ENCODE measurements at places on chromosomes 1 and 21.

GRCh38 chr1:80917826-80918225 is 882.9 kb upstream of the ADGRL2 start:
- no peak for DNase-seq

DNA sequence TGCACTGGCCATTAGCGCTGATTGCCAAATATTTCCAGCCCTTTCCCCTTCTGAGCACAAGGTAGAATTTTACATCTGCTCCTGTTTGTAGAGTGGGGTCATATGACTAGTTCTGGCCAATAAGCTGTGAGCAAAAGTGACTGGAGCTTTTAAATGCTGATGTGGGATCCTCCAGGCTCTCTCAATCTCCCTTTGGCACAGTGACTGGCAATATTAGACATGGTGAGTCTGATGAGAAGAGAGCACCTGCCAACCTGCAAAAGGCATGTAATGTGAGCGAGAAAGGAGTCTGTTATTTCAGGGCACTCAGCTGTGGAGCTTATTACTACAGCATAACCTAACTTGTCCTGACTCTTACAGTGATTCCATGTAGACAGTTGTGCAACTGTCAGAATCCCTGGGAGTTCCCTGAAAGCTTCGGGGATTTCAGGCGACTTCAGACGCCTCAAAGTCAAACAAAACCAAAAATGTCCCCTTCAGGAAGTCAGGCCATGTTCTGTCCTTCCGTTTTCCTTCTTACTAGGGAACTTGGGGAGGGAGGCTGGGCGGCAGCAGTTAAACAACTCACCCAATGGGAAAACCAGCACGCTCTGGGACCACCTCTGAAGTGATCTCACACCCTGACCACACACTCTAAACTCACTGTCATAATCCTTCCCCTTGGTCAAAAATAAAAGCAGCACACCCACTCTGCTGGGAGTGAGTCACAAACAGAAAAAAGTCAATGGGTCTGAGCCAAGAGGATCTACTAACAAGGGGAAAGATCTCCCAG is 3.6 kb upstream of the RASSF5 start:
- peak; percentile 84 for DNase-seq

DNA sequence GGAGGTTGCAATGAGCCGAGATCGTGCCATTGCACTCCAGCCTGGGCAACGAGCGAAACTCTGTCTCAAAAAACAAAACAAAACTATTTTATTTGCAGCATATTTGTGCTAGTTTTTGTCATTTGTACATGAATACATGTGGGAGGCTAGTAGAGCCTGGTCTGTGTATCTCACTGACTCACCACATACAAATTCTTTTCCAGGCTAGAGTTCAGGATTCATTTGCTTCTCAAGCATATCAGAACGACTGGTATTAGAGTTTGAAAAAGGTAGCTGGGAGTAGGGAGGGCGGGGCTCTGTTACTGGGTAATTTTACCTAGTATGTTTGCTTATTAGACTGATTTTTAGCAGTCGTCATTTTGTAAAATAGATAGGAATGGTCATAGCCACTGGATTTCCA is 4.5 kb upstream of the TOR3A start:
- DNase-seq, result peak; percentile 37

- no peak for DNase-seq
Observed at GRCh38 chr1:193588311-193589082, 402.1 kb upstream of the B3GALT2 start.

- no peak for DNase-seq
Observed at GRCh38 chr1:172936088-172936645, 114.6 kb downstream of the TNFSF18 start.

DNA sequence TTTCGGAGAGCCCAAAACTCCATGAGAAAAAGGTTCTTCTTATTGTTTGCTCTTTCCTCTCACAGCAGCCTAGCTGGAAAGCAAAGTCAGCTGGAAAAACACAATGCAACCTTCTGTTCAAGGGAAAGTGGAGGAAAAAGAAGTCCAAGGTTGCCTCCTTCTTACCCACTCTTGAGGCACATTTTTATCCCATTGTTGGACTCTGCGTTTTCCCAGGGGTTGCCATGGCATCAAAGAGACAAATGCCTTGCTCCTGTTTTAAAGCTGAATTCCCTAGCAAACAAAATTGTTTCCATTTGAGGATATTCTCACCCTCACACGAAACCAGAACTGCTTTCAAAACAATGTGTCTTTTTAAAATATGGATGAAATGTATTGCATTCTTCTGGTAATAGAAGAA is 45.1 kb upstream of the PALMD start:
- DNase-seq, result no peak

- no peak for DNase-seq
Observed at GRCh38 chr1:226793620-226794276, 54.7 kb upstream of the ITPKB start.

GRCh38 chr1:27522432-27523336 is 32.7 kb upstream of the WASF2 start:
- DNase-seq, result peak; percentile 63

DNA sequence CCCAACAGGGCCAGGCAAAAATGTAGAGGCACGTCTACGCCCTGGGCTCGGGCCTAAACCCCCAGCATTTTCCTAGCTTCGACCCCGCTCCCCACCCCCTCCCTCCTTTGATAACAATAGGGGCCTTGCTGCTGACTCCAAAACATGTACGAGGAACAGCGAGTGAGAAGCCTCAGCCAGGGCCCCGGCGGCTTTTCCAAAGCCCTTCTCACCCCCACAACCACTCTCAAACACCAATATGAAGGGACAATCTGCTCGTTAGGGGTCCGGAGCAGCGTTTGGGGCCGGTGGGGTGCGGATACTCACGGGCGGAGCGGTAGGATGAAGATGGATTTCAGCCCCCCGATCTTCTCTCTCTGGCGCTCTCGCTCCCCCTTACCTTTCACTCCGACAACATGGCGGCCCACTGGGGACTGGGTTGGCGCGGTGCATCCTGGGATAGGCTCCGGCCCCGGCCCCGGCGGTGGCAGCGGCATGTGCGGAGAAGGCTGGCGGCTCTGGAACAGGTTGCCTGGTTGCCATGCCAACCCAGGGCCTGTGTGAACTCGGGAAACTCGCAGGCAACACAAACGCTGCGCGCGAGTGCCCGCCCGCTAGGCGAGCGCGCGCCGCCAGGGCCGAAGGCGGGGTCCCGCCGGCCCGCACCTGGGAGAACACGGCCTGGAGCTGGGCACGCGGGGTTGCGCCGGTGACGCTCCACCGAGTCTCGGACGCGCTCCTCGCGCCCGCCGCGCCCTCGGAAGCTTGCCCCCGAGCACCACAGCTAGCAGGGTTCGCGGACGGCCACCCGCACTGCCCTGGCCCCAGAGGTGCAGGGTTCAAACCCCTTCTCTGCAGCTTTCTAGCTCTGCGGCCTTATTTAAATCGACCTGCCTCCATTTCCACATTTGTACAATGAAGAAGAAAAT is at the start of gene PUM1:
Gene PUM1, minus strand, starts transcription at position 408 of the 908 bp plus-strand sequence. CDS start 6,151 bp downstream, outside the sequence.
- DNase-seq, result peak; percentile 97

DNA sequence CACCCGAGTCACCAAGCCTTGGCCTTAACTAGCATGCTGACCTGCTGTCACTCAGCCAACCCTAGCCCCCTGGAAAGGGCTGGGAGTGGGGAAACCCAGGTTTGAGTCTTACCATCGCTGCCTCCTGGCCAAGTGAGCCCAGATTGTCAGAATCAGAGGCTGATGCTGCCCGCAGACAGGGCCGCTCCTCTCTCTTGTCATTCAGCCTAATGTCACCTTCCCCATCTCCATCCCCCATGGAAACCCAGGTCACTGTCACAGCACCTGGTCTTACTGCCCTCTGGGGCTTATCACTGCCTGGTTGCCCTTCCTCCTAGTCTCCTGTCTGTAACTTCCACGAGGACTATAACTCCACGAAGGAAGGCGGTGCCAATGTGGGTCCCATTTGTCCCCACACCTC is 53.6 kb upstream of the CASZ1 start:
- DNase-seq, result no peak

DNA sequence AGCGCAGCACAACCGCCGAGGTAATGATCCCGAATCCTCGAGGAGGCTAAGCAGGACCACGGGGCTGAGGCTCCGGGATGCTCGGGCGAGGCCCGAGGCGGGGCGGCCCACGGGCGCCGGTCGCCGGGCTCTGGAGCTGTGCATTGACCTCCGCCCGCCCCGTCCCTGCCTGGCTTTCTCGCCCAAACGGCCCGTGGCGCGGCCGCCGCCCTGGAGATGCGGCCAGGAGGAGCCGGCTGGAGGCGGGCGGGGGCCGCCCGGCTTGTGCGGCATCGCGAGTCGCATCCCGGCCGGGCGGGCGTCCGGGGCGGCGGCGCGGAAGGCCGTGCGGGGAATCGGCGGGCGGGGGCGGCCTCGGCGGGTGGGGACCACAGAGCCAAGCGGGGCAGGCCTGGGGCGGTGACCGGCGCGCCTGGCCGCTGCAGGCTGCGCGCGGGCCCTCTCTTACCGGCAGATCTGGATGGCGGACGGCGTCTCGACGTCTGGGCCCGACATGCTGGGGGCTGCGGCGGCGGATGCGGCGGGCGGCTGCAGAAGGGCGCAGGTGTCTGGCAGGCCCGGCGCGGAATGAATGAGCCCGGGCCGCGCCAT is 663 bp downstream of the ACOT7 start:
- peak; percentile 75 for DNase-seq

- DNase-seq, result no peak
Observed at GRCh38 chr1:156908541-156908940, 11.9 kb upstream of the LRRC71 start.

GRCh38 chr1:207335138-207335537 is 13.7 kb downstream of the CD55 start:
- DNase-seq, result no peak

DNA sequence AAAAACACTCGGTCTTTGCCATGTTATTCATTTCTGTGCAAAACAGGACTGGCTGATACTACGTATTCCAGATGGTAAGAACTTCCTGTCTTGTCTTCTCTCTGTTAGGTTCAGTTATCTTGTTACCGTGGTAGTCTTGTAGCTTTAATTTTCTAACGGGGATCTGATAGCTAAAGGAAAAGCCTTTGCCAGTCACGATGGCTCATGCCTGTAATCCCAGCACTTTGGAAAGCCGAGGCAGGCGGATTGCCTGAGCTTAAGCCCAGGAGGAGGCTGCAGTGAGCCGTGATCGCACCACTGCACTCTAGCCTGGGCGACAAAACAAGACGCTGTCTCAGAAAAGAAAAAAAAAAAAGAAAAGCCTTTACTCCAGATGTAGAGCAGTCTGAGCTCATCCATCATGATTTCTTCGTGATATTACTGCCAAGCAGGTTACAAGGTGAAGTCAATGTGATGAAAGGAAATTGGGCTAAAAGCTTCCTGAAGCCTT is 11.1 kb upstream of the MSTO1 start:
- peak; percentile 19 for DNase-seq

DNA sequence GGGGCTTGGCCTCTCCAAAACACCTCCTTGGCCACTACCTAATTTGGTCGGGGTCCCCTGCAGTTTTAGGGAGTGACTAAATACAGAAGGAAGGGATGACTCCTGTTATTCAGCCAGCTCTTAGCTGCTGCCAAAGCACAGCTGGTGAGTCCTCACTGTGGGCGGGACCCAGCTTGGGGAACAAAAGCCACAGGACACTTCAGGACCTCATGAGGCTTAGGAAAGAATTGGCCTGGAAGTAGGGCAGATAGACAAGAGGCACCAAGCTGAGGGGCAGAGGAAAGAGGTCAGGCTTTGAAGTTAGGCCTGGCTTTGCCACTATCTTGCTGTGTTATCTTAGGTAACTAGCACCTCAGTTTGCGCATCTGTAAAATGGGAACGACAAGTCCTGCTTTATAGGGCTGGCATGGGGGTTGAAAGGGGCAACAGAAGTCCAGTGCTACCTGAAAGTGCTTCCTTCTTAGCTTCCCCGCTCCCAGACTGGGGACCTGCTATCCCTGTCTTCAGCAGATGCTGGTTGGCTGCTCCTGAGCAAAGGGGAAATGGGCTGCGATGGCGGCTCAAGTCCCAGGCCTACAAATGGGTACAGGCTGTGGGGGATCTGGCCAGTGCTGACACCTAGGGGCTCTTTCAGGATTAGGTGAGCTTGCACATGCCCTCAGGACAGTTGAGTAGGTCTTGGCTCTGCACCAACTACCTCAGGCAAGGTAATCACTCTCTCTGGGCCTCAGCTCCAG is 15.7 kb downstream of the IFI6 start:
- peak; percentile 82 for DNase-seq

DNA sequence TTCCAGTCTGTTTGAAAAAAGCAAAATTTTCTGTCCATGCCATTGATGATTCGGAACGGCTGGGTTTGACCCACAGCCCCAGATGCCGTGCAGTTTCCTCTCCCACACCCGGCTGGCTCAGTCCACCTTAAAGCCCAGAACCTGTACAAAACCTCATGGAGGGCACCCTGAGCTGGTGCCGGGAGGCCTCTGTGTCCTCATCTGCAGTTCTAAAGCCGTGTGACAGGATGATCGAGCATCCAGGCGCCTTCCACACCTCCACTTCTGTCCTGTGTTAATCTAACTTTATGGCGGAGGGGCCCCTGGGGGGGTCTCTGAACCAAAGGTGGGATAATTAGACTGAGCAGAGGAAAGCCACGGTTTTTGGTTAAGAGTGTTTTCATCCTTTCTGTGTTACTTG is 49.6 kb downstream of the SLC37A1 start:
- no peak for DNase-seq

DNA sequence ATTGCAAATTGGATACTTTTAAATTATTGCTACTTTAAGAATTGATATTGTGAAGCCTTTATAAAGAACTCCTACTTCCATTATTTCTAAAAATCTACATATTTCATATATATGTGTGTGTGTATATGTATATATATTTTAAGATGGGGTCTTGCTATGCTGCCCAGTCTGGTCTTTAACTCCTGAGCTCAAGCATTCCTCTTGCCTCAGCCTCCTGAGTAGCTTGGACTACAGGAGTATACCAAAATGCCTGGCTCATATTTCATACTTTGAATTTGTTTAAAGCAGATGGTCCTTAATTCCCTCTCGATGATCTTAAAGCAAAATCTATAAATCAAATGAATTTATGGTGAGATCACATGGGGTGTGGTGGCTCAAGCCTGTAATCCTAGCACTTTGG is 25.1 kb upstream of the CPLANE2 start:
- DNase-seq, result no peak

DNA sequence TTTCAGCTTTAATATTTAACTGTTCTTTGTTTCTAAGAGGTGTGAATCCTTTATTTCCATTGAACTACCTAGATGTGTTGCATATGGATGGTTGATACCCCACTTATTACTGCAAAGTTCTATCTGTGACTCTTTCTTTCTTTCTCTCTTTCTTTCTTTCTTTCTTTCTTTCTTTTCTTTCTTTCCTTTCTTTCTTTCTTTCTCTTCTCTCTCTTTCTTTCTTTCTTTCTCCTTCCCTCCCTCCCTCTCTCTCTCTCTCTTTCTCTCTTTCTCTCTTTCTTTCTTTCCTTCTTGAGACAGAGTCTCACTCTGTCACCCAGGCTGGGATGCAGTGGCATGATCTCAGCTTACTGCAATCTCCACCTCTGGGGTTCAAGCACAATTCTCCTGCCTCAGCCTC is 34.1 kb downstream of the GABPB2 start:
- DNase-seq, result no peak

- DNase-seq, result no peak
Observed at GRCh38 chr1:27070390-27071048, 57.9 kb upstream of the TENT5B start.
